Brain microvascular endothelial cell (primary cell): ENCODE measurements at places on chromosomes 11 and 22.

- DNase-seq = no peak
Measured at GRCh38 chr11:30561691-30562415, 24.3 kb downstream of the MPPED2 start.

DNA sequence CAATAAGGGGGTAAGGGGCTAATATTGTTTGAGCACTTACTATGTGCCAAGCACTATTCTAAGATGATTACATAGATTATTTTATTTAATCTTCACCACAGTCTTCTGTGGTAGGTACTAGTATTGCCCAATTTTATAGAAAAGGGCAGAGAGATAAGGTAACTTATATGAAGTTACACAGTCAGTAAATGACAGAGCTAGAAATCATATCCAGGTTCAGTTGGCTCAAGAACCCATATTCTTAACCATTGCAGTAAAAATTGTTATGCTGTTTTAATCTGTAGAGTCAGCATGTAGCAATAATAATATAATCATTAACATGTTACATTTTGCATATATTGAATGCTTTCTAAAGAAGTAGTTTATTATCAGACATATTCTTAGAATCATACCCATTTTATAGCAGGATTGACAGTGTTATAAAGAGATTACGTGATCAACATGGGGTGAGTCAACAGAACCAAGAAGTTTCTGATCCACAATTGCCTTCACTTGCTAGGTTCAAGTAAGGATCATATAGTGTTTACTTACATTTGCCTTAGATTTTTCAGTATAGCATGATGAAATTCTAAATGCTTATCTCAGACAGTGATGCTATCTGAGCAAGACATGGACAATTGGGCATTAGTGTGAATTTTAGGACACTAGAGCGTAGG is 46.4 kb downstream of the CSTPP1 start:
- DNase-seq = no peak

GRCh38 chr22:39369586-39369985 is 19.8 kb downstream of the SYNGR1 start:
- no peak for DNase-seq

DNA sequence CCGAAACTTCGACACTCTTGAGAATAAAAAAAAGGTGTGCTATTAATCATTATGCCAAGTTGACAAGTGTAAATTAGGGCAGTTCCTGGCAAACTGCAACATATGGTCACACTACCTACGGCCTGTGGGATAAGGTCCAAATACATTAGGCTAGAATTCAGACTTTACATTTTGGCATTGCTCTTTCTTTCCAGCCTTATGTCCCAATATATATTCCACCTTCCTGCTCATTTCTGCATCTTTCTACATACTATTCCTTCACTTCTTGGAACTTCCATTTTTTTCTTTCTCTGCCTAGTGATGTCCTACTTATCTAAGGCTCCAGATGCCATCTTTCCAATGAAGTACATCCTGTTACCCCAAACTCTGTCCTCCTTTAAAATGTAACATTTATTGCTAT is 577.2 kb downstream of the LRRC4C start:
- DNase-seq = no peak
